Omental fat pad (tissue), 4 donors: ENCODE measurements at places on chromosomes 12 and 14.

DNA sequence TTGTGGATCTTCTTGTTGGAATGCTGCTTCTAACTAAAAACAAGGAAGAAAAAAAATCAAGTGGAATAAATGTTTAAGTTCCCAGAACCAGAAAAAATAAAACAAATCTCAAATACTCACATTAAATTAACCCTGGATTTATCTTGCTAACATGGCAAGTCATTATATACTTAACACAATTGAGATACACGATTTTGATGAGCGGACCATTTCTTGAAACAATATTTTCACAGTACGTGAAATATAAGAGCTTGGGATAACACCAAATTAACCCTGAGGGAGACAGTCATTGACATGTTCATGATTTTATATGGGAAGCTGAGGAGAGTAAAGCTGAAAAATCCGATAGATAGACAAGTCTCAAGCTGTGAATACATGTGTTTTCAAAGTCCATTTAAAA, 128.6 kb downstream of the PTCSC3 start:
- no peak for DNase-seq

- DNase-seq = no peak
Measured at GRCh38 chr12:127145241-127145928, 1121.6 kb upstream of the TMEM132C start.

DNA sequence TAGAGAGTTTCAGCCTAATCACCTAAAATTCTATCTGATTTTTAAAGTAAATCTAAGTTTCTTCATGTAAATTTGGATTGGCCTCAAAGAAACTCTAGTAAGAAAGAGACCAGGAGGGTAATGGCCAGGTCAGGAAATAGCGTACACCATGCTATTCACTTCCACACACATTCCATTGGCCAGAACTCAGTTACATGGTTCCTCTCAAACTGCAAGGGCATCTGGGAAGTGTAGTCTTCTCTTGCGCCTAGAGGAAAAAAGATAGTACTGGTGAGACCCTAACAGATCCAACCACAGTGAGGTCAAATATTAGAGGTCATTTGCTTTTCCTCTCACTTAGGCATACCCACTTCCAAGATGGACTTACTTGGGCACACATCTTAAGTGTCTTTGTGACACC, 39.1 kb downstream of the MBIP start:
- no peak for DNase-seq

DNA sequence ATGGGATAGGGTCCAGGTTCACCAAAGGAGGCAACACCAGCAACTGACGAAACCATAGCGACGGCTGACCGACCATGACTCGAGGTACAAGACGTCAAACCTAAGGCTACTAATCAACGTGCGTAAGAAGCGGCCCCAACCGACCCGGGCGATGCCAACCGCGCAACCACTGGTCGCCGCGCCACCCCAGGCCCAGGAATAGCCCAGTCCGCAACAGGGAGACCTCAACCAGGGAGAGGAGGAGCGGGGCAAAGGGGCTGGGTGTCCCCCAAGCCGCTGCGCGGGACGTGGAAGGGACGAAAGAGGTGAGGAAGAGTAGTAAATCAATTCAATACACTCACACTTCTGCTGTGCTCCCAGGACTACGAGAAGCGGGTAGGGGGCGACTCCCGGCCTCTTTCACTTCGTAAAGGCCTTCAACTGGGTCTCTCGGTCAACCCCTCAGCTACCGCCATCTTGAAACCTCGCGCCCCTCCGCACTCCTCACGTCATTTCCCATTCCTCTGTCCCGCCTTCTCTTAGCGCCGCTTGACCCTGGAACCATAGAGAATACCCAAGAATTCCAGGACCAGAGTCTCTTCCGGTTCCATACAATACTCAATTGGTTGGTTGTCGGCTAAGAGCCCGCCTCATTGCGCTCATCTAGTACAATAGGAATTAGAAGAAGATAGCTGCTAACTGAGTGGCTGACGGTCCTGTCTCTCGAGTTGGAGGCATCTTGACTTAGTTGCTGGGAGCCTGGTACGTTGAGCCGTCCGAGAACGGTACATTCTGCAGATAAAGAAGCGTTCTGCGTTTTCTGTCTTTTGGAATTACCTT, at the start of the genes C12orf60 and WBP11:
TSS of gene C12orf60 (plus strand) at position 660 of the 819 bp plus-strand sequence. CDS start 19,266 bp downstream, outside the sequence.
TSS of gene WBP11 (minus strand) at position 468 of the 819 bp plus-strand sequence. CDS start 2,095 bp downstream, outside the sequence.
- peak; percentile 71 for DNase-seq

DNA sequence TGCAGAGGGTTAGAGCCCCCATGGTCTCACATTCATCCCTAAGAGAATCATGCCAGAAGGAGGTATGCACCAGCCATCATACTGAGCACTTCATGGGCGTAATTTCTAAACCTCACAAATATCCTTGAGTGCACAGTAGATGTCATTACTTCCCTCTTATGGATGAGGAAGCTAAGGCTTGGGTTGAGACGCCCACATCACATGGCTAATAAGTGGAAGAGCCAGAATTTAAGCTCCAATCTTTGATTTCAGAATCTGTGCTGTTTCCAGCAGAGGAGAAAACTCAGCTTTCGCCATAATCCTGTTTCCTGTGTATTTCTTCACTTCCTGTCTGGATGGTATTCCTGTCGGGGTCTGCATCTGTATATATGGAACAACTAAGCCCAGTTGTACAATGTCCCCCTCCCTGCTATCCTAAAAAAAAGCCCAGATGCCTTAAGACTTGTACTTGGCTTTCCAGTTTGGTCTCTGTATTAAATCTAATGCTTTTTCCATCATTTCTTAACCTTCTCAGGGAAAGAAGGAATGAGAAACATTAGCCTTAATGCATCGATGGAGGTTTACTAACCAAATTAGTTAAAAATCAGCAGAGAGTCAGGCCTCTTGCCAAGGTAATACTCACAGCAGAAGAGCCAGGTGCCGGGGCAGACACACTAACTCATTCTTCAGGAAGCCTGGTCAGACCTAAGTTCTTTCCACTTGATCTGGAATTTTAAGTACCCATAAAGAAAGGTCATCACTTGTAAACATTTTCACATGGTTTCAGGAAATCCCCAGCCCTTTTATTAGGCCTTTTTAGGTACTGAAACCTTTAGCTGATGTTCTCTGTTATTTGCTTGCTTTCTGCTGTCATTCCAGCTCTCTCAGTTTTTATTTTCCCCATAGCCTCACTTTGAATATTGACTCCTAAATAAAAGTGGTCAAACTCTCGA, 5.3 kb downstream of the ISCU start:
- DNase-seq = no peak

DNA sequence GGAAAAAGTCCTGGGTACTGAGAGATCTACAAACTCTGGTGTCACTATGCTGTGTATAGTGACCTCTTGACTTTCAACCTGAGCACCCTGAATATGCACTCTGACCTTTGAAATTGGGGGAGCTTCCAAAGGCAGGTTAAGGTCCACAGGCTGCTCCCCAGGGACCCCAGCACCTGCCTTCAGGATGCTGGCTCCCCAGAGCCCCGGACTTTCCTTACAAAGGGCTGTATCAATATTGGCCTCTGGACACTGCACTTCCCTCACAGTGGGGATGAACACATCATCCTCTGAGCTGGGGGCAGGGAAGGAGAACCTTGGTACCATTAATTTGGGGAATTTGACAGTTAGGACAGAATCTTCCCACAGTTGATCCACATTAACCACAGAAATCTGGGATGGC, 14.3 kb downstream of the PLD4 start:
- no peak for DNase-seq

- DNase-seq = no peak
Measured at GRCh38 chr12:115898670-115899069, 378.8 kb downstream of the MED13L start.
